ENCODE measurements at places on chromosomes 6 and 20.

DNA sequence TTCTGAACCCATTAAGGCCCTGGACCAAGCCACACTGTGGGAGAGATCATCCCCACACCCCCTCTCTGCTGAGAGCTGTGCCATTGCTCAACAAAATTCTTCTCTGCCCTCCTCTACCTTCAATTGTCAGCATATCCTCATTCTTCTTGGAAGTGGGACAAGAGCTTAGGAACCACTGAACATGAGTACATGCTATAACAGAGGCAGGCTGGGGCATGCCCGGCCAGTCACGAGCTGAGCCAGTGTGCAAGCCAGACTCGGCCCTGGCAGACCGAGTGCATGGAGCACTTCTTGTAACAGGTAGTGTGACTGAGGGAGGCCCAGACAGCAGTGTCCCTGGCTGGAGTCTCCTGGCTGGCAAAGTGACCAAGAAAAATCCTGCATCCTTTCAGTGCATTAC, 149.2 kb downstream of the MOXD1 start:
- DNase-seq = no peak

DNA sequence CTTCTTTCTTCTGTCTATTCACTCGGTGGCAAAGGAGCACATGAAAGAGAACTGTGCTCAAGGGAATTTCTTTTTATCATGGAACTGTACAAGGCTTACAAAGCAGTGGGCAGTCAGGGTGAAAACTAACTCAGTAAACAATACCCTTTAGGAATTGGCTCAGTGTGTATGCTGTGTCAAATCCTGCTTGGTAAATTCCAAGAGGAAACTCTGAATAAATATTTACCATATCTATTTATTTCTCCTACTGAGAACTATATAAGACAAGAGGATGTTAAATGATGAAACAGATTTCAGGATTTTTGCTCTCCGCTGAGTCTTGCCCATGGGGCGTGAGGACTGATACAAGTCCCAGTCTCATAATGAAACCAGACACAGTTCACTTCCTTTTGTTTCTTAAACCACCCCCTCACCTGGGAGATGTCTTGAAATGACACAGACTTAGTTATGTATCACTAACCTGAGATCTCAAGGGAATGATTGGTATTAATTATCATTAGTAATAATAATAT, 188.8 kb downstream of the BACH2 start:
- no peak for DNase-seq

- no peak for DNase-seq
Measured at GRCh38 chr6:37483917-37484785, 15.5 kb downstream of the CCDC167 start.

GRCh38 chr6:170291271-170292110, 613 bp upstream of the DLL1 start:
- no peak for DNase-seq

DNA sequence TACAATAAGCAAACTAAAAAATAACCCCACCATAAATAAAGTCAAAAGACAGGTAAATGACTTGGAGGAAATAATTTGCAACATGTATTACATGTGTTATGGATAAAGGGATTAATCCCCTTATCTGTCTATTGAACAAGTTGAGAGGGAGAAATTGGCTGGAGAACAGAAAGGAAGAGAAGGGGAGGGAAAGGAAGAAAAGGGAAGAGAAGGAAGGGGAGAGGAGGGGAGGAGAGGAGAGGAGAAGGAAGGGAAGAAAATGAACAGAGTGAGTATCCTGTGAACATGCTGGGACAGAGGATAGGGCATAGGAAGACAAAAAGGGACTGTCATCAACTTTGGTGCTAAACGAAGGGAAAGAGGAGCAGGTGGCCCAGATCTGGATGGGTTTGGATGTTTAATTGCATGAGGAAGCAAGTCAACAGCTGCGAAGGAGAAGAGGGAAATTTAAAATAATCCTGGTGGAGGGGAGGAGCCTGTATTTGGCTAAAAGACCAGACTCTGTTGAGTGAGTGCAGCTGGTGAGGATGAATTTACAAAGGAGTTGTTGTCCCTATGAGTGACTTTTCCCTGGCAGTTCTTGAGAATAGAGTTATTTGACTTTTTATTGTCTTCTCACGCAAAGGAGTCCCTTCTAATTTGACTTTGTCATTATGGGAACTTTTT, 14.2 kb upstream of the SHLD1 start:
- DNase-seq = no peak

Measured in HCT116 (cell line).